ENCODE measurements at places on chromosomes 2 and 18. TPM values are rescaled to one million over a fixed set of nuclear protein-coding genes. Genes with fewer than 3 reads are reported as not detected.

The HOXD3 gene
- 26.1 TPM for polyA plus RNA-seq

The CAVIN2 gene
- polyA plus RNA-seq: 30.0 TPM

The MARS2 gene
- 8.0 TPM for polyA plus RNA-seq

The POTEF gene
- 0.13 TPM for polyA plus RNA-seq
